ENCODE measurements at places on chromosomes 3 and 15.

DNA sequence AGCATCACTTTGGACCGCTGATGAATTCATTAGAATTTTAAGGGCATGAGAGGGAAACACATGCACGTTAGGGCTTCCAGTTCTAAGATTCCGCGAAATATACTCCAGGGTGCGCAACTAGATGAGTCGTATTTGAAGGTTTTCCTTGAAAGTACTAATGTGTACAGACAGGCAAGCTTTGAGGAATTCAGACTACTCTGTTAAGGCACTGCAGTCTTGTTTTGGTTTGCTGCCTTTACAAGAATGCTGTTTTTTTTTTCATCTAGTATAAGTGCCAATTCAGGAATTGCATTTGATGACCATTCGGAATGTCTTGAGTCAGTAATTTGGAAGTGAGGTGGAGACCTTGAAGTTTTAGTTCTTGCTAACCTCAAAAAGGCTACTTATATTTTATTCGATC is 19.1 kb downstream of the TRNT1 start:
- no peak for DNase-seq

GRCh38 chr3:124960105-124960504 is 25.6 kb upstream of the MUC13 start:
- no peak for DNase-seq

DNA sequence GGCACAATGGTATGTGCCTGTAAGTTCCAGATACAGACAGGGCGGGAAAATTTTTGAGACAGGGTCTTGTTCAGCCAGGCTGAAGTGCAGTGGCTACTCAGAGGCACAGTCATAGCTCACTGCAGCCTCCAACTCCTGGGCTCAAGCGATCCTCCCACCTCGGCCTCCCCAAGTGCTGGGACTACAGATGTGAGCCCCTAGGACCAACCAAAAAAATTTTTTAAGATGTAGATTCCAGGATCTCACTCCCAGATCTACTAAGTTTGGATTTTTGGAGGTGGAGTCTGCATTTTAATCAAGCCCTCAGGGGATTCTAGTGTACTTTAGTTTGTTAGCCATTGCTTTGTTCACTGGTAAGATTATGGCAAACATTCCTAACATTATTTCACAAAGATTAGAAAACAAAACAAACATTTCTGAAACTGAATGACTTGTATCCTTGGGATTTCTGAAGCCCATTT is 2.7 kb downstream of the LIPH start:
- DNase-seq, result no peak

GRCh38 chr3:12544652-12545472 is 437 bp downstream of the MKRN2OS start:
- DNase-seq, result no peak

DNA sequence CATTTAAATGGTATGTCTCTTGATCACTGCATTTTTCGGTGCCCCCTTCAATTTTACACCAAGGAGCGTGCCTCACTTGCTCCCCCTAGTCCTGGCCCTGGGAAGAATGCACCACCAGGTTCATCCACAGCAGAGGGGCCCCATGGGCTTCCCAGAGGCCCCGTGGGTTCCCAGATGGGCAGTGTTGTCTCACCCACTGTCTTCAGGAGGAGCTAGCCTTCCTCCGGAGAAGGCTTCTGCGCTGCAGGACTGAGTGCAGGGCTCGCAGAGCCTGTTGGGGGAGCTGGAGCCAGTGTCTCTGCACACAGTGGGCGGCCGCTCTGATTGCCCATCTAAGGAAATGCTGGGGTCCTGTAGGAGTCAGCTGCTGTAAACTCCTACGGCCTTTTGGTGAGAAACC is 45.9 kb downstream of the POLR2M start:
- DNase-seq, result no peak

GRCh38 chr3:179608931-179609720 is 4.5 kb downstream of the NDUFB5 start:
- DNase-seq, result no peak

- no peak for DNase-seq
These were observed 49.8 kb upstream of the SGO1 start for GRCh38 chr3:20235796-20236195.

DNA sequence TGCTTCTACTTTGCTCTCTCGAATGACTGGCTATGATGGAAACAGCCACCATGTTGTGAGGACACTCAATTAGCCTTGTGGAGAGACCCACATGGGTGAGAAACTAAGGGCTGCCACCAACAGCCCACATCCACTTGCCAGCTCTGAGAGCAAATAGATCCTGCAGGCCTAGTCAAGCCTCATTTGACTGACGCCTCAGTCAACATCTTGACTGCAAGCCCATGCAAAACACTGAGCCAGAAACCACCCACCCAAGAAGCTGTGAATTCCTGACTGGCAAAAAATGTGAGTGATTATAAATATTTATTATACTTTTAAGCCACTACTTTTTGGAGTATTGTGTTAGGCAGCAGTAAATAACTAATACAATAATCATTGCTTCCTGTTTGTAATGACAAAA is 58.4 kb downstream of the NOX5 start:
- no peak for DNase-seq

- no peak for DNase-seq
These were observed 42.2 kb downstream of the SLC9A9 start for GRCh38 chr3:143806038-143806437.

- no peak for DNase-seq
These were observed 30.6 kb upstream of the GPR160 start for GRCh38 chr3:170007031-170007663.

DNA sequence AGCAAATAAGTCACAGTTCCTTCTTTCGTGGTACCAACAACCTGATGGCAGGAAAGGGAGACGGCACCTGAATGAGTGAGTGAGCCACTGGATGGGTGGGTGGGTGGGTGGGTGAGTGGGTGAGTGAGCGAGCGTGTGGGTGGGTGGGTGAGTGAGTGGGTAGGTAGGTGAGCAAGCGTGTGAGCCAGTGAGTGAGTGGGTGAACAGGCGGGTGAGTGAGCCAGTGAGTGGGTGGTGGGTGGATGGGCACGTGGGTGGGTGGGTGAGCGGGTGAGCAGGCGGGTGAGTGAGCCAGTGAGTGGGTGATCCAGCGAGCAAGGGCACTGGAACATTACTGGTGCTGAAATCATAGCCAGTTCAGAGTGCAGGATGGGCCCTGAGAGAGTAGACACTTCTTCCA is 152.8 kb downstream of the MEGF11 start:
- DNase-seq, result no peak

- DNase-seq, result no peak
These were observed 49.1 kb upstream of the LIMD1 start for GRCh38 chr3:45545476-45545875.

- DNase-seq, result no peak
These were observed 192.0 kb downstream of the TPRG1 start for GRCh38 chr3:189363590-189364255.

GRCh38 chr15:100167884-100168375 is 173.8 kb downstream of the ADAMTS17 start:
- DNase-seq, result no peak

GRCh38 chr3:196327405-196327804 is 9.4 kb upstream of the DYNLT2B start:
- no peak for DNase-seq

- DNase-seq, result no peak
These were observed 103.4 kb downstream of the SEC22A start for GRCh38 chr3:123305192-123305591.

Data from COR-L47 (cell line).